ENCODE measurements at places on chromosomes 11 and 22.

DNA sequence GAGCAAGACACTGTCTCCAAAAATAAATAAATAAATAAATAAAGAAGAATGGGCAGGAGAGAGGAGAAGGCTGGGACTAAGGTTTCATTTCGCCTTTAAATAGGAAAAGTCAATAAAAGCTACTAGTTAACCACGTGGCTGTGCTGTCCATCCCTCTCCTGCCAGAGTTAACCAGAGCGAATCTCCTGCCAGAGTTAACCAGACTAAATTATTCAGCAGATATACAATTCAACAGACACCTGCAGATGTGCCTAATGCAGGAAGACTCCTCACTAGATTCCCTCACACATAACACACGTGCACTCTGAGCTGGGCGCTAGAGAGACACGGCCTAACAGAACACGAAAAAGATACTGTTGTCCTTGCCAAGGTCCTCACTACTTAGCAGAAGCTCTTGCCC lies 156.1 kb downstream of the IGLL1 start:
- DNase-seq = no peak

DNA sequence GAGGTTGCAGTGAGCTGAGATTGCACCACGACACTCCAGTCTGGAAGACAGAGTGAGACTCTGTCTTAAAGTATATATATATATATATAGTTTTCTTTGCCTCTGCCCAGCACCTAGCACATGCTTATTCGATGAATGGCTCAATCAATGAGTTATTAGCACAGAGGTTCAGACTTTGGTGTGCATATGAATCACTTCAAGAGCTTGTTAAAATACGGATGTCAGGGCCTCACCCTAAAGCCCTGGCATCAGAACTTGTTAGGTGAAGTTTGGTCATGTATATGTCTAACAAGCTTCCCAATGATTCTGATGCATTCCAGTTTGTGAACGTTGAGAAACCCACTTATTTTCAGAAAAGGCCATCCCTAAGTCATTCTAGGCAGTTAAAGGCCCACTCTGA lies 21.8 kb upstream of the TMEM86A start:
- no peak for DNase-seq

DNA sequence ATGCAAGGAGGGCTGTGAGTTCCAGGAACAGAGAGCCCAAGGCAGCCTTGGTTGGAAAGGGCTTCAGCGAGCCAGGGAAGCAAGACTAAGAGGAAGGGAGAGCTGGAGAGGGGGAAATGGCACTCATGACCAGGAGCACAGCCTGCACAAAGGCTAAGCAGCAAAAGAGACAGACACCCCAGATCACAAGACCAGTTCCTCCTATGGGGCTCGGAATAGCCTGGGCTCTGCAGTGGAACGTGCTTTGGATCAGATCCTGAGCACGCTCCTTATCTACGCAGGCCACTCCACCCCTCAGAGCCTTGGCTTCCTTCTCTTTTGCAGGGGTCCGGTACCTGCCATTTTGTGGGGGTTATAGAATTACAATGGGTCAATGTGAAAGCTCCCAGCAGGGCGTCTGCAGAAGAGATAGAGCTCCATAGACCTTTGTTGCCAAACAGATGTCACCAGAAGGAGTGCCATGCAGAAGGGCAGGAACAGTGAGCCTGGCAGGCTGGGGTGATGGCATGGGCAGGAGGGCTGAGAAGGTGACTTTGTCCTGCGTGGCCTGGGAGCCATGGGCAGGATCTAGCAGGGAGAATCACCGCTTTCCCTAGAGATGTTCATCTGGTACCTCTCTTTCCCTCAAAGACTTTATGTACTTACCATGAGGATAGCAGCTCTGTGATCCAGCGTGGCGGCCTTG lies 33.8 kb downstream of the ZC3H7B start:
- no peak for DNase-seq

DNA sequence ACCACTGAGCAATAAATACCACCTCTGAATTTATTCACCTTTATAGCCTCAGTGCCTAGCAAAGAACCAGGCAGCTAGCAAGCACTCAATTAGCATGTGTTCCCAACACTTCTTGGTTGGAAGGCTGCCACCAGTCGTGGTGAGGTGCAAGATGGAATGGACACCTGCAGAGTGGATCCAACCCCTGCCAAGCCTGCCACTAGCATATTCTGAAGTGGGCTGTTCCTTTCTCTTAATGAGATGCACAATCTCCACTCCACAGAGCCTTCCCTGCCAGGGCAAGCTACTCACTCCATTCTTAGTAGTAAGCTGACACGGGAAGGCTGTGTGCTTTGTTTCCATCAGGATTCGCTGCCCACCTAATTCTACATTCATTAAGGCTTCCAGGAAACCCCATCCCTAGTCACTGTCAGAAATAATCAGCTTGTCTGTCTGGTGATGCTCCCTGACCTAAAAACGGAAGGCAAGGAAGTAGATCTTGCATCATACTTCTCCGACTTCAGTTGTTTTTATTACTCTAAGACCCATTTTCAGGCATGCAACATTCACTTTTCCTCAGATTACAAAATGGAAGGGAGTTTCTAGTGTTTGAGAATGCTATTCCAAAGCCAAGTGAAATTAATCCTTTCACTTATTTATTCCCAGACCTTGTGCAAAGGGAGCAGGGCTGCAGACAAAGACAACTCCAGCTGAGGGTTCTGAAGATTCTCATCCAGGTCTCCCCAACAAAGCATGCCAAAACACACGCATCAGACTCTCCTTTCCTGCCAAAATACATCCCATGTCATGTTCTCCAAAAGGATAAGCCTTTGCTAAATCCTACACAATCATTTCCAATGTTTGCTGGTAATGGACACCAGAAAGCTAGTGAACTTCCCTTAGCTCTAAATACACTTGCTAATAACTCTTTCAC lies 128.0 kb downstream of the TENM4 start:
- DNase-seq = no peak

GRCh38 chr11:9462806-9463537 lies 2.2 kb downstream of the ZNF143 start:
- DNase-seq = peak; percentile 24

DNA sequence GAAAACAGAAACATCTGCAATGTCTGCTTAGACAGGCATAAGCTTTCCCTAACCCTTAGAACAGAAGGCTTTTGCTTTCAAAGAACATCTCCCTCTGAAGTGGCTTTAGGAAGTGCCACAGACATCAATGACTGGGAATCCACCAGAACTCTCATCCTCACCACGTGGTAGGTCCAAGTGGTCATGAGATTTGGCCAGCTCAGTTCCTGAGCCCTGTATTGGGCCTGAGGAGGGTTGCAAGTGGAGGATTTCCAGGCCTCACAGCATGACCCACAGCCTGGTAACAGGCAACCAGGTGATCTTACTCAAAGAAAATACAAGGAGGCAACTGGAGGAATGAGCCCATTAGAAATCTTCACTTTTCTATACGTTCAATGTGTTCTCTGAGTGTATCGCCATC lies 1.6 kb downstream of the CASP1 start:
- no peak for DNase-seq

DNA sequence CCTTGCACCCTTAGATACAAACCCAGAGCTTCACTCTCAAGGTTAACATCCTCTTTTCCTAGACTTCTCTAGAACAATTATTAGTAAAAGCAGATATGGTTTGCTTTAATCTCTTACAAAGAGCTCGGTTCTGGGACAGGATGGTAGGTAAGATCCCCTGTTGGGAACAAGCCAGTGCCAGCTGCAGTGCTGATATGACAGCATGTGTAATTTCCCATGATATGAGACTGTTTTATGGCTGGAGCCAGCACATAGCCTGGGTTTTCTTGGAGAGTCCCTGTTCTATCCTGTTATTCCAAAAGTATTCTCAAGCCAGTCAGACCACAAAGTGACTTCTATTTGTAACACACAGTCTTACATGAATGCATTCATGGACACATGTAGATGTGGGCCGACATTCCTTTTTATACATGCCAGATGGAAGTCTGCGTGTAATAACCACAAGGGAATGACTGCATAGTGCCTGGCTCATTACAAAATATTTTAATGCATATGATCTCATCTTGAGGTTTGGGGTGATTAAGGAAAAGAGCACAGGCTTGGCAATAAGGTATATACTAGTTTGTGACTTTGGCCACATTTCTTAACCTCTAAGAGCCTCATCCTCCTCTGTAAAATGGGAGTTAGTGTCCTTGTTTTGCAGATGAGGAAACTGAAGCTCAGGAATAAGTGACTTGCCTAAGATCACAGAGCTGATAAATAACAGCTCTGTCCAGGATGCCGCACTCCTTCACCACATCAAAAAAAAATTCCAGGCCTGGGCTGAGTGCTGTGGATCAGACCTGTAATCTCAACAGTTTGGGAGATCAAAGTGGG lies 21.8 kb downstream of the CLMP start:
- no peak for DNase-seq

- DNase-seq = peak; percentile 65
These were observed 678 bp upstream of the RANGAP1 start for GRCh38 chr22:41286639-41287091.

- no peak for DNase-seq
These were observed at the start of gene SERPIND1 for GRCh38 chr22:20773793-20774212. TSS of gene SERPIND1 (plus strand) at chr22:20774113. CDS start at chr22:20779313, 5,200 bp downstream.

DNA sequence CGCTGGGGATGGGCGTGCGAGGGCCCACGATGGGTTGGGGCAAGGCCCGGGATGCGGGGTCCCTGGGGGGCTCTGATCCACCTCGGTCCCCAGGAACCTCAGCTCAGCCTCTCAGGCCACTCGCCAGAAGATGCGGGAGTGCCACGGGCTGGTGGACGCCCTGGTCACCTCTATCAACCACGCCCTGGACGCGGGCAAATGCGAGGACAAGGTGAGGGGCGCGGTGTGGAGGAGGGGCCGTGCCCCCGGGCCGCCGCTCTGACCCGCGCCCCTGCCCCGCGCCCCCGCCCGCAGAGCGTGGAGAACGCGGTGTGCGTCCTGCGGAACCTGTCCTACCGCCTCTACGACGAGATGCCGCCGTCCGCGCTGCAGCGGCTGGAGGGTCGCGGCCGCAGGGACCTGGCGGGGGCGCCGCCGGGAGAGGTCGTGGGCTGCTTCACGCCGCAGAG lies 6.3 kb downstream of the PKP3 start:
- no peak for DNase-seq

DNA sequence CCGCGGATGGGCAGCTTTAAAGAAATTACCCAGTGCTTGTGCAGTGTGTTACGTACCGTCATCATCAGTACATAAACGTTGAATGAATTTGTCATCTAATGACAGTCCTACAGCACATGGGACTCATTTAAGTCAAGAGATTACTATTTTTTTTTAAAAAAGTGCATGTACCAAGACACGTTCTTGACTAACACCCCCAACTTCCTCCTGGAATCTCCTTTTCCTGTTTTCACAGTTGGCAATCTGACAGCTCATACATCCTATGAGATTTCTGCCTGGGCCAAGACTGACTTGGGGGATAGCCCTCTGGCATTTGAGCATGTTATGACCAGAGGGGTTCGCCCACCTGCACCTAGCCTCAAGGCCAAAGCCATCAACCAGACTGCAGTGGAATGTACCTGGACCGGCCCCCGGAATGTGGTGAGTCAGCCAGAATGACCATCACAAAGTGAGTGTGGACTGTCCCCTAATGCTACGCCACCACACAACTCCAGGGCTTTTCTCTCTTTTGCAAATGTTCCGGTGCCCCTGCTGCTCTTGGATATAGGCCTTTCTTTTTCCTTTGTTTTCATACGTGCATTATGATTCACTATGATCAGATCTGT lies 162.0 kb upstream of the SORL1-AS1 start:
- DNase-seq = no peak

- DNase-seq = no peak
These were observed 9.0 kb downstream of the TRIM44 start for GRCh38 chr11:35671396-35672127.

- no peak for DNase-seq
These were observed 98.7 kb downstream of the NAV2 start for GRCh38 chr11:19811380-19811779.

DNA sequence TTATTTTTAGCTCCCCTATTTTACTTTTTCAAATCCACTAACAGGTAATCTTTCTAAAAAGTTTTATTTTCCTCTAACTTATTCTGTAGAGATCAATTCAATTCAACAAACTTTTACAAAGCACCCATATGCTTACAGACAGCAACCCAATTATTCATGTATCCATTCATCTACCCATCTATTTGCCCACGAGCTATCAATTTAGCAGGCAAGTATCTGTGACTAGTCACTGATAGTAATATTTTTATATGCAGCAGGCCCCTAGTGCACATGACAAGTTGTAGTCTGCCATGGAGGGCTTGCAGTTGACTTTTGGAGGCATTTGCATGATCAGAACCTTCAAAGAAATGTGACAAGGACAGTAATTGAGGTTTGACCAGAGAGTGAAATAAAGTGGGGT lies 753.2 kb upstream of the TENM4 start:
- no peak for DNase-seq

- no peak for DNase-seq
These were observed 100.5 kb downstream of the DSCAML1 start for GRCh38 chr11:117696540-117696939.

- DNase-seq = no peak
These were observed 12.4 kb downstream of the EMID1 start for GRCh38 chr22:29217827-29218757.

- DNase-seq = no peak
These were observed 386.2 kb downstream of the TENM4 start for GRCh38 chr11:79054636-79055035.

DNA sequence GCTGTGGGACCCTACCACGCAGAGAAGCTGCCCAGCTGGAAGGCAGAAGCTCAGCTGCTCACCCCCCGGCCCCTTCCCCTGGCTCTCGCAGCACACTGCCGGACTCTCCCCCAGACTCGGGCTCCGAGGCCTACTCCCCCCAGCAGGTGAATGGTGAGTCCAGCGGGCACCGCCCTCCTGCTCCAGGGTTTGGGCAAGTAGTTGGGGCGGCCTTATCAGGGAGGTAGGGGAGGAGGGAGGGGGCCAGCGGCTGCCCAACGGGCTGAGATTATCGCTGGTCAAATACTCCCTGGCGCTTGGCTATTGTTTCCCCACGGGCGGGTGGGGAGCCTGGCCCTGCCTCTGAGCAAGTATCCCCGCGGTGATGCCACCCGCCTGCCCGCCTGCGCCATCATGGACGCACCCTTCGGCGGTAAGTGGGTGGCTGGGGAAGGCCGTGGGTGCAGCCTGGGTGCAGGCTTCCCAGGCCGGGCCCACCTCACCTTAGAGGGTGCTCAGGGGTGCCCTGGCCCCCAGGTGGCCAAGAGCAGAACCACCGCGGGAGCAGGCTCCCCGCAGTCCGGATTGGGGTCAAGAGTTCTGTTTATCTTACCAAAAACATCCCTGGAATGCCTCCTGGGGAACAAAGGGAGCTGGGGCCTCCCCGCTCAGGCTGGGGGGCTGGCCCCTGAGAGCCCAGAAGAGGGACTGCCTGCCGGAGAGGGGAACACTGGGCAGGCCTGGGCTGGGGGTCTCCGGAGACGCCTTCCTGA lies 16.9 kb downstream of the MYRF start:
- no peak for DNase-seq
